A375 (cell line): ENCODE measurements at places on chromosomes 3 and 15. TPM values are rescaled to one million over a fixed set of nuclear protein-coding genes. Genes with fewer than 3 reads are reported as not detected.

The POC1A gene
- total RNA-seq: 21.6 and 23.9 TPM in 2 replicates

The CD200 gene
- 0.82 and 0.91 TPM in 2 replicates for total RNA-seq

The GALNT15 gene
- not detected in 2 replicates for total RNA-seq

The ULK3 gene
- total RNA-seq: 31.0 and 35.5 TPM in 2 replicates

The EXD1 gene
- total RNA-seq: not detected in 2 replicates

The IL5RA gene
- not detected in 2 replicates for total RNA-seq

The SV2B gene
- 0.08 TPM in 1 of 2 replicates, not detected in the other for total RNA-seq

The APBA2 gene
- 42.8 and 45.4 TPM in 2 replicates for total RNA-seq

The SLC24A5 gene
- total RNA-seq: not detected in 2 replicates

The C2CD4A gene
- not detected in 2 replicates for total RNA-seq

The SLC28A2 gene
- total RNA-seq: not detected in 2 replicates

The INKA1 gene
- 0.68 and 1.7 TPM in 2 replicates for total RNA-seq

The TERC gene
- total RNA-seq: 10.9 and 21.8 TPM in 2 replicates

The SH2D7 gene
- not detected in 2 replicates for total RNA-seq

The CD96 gene
- total RNA-seq: 98.1 and 108 TPM in 2 replicates

The TF gene
- total RNA-seq: 0.74 and 1.1 TPM in 2 replicates

The STAC gene
- 7.3 and 11.9 TPM in 2 replicates for total RNA-seq

The FANCD2OS gene
- total RNA-seq: not detected in 2 replicates

The FOXL2 gene
- not detected in 2 replicates for total RNA-seq

The P2RY1 gene
- total RNA-seq: 0.38 and 0.82 TPM in 2 replicates

The DAZL gene
- total RNA-seq: not detected in 2 replicates

The CCR5 gene
- total RNA-seq: not detected in 2 replicates

The MINAR1 gene
- total RNA-seq: 1.0 and 1.1 TPM in 2 replicates

The PPARG gene
- total RNA-seq: 56.1 and 63.7 TPM in 2 replicates

The STARD9 gene
- 2.6 and 3.6 TPM in 2 replicates for total RNA-seq

The SUSD5 gene
- total RNA-seq: 5.1 and 9.7 TPM in 2 replicates

The VPS8 gene
- 11.2 and 12.0 TPM in 2 replicates for total RNA-seq

The LCTL gene
- total RNA-seq: 8.1 TPM in 2 replicates

The C3orf20 gene
- not detected in 2 replicates for total RNA-seq
